Stimulated activated CD4-positive, alpha-beta T cell treated with anti-CD3 and anti-CD28 coated beads, TNF-alpha, amount 100 ng/mL, for 24 hours (primary cell): ENCODE measurements at places on chromosomes 6 and 20.

GRCh38 chr6:52543729-52544601, 32.9 kb downstream of the TRAM2 start:
- no peak for DNase-seq

- DNase-seq, result no peak
Measured at GRCh38 chr20:39066471-39067242, 104.5 kb downstream of the DHX35 start.

DNA sequence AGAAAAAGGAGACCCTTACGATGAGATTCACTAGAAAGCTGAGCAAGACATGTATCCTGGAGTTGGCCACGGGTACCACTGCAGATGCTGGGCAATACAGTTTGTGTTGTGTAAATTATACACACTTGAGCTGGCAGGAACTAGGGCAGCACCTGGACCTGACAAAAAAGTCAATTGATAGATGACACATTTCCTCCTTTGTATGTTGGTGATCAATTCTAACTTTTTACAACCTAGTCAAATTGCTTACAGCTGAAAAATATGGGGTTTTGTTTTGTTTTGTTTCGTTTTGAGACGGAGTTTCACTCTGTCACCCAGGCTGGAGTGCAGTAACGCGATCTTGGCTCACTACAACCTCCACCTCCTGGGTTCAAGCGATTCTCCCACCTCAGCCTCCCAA, 108.9 kb downstream of the UST start:
- DNase-seq, result no peak

DNA sequence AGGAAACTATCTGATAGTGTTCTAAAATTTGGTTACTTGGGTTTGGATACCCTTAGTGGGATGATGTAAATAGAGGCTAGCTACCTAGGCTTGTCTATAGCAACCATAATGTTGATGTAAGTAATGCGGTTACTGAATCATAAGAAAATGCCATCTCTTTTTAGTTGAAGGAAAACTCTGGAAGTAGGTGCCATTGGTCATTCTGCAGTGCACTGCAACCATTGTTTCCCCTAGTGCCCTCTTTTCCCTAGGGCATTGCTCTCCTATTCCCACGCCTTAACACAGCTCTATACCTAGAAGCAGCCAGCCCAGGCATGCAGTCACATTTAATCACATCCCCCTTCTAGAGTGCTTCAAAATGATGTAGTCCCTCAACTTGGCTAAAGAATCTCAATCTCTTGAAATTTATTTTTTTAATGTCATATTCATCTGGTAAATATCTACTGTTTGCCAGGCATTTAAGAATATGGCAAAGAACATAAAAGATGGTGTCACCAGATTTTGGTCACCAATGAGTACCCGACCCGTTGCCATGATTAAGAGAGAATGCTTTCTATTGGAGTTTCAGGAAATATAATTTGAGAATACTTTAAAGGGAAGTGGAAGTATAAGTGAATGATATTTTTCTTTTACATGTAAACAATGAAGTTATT, 10.4 kb downstream of the LOC128125822 start:
- no peak for DNase-seq

- no peak for DNase-seq
Measured at GRCh38 chr20:38531021-38531420, 50.0 kb upstream of the ADIG start.

DNA sequence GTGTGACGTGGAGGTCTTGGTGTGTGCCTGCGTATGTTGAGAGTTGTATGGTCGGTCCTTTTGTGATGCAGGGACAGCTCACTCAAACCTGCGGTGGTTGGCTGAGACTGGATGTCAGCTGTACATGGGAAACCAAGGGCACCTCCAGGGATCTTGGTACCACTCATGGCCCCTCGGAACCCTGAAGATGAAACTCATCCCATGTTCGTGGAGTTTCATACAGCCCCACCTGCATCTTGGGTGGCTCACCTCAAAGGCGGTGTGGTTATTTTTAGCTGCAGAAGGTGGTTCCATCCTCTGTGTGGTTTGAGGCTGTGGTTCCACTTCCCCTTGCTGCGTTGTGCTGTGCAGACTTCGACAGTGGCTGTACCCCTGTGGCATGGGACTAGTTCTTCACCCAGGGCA, 52.6 kb upstream of the SLC22A1 start:
- DNase-seq, result no peak

GRCh38 chr20:19824861-19825260, 66.8 kb downstream of the RIN2 start:
- DNase-seq, result no peak

- DNase-seq, result no peak
Measured at GRCh38 chr20:43292222-43292621, 102.5 kb upstream of the PTPRT start.

DNA sequence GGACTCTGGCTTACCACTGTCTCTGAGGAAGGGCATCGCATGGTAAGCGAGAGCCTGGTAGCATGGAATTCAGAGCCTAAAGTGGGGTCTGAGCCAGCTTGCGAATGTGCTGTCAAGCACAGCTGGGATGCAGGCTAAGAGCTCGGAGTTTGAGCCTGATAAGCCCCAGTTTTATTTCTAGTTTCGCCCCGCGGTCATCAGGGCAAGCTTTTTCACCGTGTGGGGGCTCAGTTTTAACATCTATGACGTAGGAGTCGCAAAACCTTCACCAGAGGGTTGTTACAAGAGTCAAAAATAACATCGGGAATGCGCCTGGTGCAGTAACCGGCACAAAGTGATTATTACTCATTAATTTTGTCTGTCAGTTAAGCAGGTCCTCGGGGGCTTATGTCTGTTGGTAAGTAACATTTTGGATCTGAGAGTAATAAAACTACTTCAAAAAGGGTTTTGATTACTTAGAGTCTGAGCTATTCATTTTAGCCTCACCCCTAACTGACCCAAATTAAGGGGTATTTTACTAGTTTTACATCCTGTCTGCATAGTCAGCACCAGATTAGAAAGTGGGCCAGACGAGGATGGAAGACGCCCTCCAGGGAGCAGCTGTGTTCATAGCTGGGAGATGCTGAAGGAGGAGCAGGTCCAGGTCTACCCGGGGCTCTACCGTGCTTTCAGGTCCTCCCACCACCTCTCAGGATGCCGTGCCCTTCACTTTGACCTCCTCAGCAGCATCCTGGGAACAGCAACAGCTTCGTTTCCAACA, 29.7 kb downstream of the SLC22A23 start:
- DNase-seq, result no peak

GRCh38 chr6:24848461-24848860, 49.7 kb upstream of the ARMH2 start:
- DNase-seq, result no peak
